ENCODE measurements at places on chromosomes 4 and X.

DNA sequence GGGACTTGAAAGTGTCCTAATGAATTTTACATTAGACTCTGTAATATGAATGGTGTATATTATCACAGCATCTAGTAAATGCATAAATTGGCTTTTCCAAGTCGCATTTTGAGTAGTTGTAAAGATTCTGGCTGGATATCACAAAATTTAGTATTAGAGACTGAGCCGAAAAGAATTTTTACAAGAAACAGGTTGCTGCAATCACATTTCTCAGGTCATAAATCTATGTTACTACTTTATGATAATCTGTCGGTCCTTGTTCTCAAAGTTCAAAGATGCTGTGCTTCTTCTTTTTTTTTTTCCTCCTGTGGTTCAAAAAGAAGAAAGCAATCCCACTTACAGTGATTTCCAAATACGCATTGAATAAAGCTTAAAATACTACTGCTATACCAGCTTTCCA is 253.4 kb downstream of the KCNIP4 start:
- DNase-seq = no peak

DNA sequence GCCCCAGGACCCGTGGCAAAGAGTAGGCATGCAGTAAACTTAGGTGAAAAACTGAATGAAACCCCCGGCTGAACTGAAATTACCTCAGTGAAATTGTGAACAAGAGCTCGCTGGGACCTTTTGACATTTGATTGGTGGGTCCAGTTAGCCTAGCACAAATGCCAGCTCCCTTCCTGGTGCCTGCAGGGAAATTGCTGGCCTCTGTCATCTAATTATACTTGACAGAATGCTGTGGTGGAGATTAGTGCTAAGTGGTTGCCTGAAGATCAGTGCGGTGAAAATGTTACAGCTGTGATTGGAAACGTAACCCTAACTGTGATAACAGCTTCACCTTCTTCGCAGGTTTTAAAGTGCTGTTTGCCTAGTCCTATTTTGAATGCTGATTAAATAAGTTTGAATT is 43.0 kb downstream of the ADD1 start:
- DNase-seq = no peak

- no peak for DNase-seq
Observed at GRCh38 chr4:64581422-64581821, 172.2 kb upstream of the TECRL start.

GRCh38 chrX:134013092-134013497 is 27.7 kb upstream of the GPC3 start:
- DNase-seq = no peak

DNA sequence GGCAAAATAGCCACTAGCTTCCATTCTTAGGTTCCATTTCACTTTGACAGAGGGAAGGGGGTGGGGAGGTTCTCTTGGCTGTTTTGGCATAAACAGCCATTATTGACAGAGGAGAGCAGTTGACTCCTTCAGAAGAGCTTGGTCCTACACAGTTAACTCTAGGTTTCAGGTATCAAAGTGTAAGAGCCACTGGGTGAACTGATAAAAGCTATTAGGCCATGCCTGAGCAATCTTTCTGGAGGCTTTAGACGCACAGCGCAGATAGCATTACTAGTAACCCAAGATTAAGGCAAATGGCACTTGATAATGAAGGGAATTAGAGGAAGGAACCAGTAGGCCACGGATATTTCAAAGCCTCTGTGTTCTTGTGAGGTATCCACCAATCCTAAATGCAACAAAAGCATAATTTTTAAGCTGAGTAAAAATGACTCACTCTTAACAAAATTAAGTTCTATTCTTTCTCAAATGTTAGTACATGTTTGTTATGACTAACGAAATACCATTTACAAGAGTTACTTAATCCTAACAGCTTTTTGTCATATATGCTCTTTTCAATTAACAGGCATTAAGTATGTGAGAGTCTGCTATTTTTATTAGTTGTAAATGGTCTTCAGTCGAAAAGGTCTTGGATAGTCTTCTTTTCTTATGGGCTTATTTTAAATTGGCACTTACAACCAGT is 53.6 kb downstream of the SLC7A11 start:
- DNase-seq = no peak

GRCh38 chr4:151702256-151702655 is 58.6 kb downstream of the GATB start:
- no peak for DNase-seq

GRCh38 chr4:55338486-55338885 is 7.6 kb upstream of the SRD5A3 start:
- no peak for DNase-seq

GRCh38 chr4:19399001-19399400 is 852.7 kb upstream of the SLIT2 start:
- DNase-seq = no peak

DNA sequence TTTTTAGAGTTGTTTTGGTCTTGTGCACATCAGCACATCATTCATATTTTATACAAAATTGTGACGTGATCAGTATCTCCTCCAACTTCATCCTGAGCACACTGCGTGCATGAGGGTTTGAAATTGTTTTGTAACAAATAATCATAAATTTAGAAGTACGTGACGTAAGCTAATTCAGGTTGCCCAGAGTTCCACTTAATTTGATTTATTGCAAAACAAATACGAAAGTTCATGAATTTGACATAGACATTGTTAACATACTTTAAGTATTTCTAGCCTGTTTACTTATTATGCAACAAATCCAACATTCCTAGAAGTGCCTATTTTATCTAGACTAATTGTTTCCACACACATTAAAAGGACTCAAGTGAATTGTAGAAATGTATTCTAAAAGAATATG is 48.3 kb downstream of the MAP7D3 start:
- DNase-seq = no peak

- DNase-seq = no peak
Observed at GRCh38 chr4:78720994-78721677, 55.0 kb upstream of the BMP2K start.

DNA sequence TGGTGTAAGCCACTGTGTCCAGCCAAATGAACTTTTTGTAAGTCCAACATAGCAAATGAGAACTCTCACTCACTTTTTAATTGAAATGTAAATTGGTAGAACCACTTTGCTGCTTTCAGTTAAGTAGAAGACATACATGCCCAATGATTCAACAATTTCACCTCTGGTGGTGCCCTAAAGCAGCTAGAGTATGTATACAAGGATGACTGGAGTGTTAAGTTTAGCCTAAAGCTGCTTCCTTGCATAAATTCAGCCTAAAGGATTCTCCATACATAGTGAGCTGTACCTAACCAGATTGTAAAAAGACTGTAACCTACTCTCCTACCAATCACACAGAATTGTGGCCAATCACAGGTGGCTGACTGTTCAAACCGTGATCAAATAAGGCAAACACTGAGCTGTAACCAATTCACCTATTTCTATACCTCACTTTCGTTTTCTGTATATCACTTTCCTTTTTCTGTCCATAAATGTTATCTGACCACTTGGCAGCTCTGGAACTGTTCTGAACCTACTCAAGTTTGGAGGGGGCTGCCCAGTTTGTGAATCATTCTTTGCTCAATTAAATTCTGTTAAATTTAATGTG is 39.9 kb downstream of the PDS5A start:
- DNase-seq = no peak

DNA sequence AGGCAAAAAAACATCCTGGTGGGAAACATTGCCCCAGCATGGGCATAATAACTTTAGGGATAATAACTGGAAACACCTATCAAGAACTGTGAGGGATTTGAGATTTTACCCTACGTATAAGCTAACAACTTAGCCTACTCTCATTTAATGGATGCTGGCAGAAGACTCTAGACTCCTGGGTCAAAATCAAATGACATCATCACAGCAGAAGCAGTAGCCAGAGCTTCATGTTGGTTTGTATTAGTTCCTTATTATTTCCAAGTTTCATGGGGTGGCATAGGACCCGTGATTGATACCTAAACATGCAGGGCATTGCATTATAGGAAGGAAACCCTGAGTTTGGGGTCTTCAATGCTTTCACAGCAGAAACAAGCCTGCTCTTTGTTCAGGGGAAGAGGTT is 4.6 kb downstream of the TCEAL9 start:
- DNase-seq = no peak

GRCh38 chr4:114734594-114734993 is 136.0 kb downstream of the UGT8 start:
- DNase-seq = no peak

DNA sequence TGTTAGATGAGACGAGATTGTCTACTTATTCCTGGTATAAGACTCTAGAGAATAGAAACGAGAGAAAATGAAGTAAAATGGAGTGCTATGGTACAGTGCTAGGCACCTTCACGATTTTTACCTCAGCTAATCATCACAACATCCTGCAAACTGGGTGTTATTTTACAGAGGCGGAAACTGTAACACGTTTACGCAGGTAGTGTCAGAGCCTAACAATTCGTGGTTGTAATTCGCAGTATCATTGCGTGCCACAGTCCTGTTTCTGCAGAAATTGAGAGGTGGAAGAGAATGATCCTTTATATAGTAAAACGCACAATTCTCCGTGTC is 383 bp upstream of the TBC1D19 start:
- no peak for DNase-seq

DNA sequence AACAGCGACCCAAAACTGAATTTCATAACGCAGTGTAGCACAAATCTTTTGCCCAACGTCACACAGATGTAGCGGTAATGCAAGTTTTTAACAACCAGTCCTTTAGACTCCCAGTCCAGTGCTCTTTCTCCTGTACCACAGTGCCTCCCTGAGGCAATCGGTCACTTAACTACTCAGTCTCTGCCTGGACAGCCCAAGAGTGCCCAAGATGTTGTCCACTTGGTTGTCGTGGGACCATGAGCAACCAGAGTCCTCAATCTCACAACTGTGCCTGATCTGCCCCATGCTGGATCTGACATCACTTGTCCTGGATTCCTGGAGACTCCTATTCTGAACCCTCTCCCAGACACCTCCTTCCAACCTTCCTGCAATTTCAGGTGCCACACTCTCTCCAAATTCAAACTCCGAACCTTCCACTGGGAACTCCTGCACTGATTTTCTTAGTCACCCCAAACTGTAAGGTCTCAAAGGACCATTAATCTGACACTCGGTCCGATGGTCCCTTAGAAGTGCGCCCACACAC is 702 bp downstream of the MMGT1 start:
- no peak for DNase-seq

GRCh38 chrX:45986081-45986480 is 559.1 kb downstream of the ZNF674 start:
- no peak for DNase-seq

Measured in activated T-helper 9 cell treated with anti-CD3 and anti-CD28 coated beads, Interleukin-2, amount 50 U/mL, for 16 hours (primary cell).